Stimulated activated CD8-positive, alpha-beta memory T cell treated with anti-CD3 and anti-CD28 coated beads, Interleukin-15, amount 100 ng/mL, for 24 hours (primary cell): ENCODE measurements at places on chromosomes 7 and 10.

DNA sequence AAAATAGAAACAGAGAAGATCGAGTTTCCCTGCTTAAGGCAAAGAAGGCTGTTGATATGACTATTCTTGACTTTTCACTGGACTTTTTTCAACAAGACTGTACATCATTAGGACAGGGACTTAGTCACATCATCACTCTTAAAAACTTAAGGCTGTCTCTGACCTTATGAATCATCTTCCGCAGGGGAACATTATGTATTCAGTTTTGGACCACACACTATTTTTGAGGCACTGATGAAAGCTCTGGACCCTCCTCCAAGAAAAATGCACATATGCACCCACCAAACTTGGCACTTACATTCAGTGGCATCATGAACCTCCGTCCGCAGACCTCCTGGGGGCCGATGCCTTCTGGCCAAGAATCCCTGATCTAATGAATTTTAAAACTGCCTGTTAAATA, 96.4 kb downstream of the CALD1 start:
- DNase-seq = no peak

GRCh38 chr10:92923416-92923815, 75.1 kb downstream of the EXOC6 start:
- no peak for DNase-seq

- no peak for DNase-seq
Measured at GRCh38 chr10:76195654-76196390, 764.4 kb downstream of the LRMDA start.

DNA sequence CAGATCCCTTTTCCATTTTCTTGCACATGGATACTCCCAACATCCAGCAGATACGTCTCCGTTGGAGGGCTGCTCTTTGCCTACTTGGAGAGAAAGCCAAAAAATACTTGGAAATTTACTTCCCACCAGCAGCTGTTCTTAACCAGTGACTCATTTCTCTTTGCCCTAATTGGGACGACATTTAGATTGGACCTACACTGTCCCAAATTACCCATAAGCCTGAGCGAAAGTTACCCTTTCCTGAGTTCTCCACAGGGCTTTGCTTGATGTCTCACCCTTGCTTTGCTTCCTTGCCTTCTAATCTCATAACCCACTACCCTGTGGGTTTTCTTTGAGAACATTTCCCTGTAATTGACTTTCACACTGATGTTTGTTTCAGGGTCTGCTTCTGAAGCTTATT, 48.1 kb downstream of the SAMD8 start:
- DNase-seq = no peak

DNA sequence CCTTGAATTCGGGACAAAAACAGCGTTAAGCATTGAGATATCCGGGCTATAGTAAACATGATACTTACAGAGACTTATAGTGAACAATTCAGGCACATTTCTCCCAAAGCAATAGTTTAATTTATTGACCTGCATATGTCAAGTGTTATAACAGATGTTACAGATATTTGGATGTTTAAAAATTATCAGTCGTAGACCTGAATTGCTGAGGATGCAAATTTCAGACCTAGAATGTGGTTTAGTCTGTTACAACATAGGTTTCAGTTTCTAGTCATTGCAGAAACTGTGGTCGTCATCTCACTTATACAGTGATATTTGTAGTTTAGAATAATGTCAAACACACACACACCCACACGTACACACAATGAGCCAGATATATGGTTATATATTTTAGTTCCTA, 85.2 kb downstream of the VTI1A start:
- no peak for DNase-seq

- DNase-seq = no peak
Measured at GRCh38 chr7:108861071-108861470, 291.4 kb downstream of the DNAJB9 start.
